Sciatic nerve (tissue), 2 donors: ENCODE measurements at places on chromosomes 13 and 19.

- no peak for DNase-seq
Observed at GRCh38 chr19:3162418-3163229, 15.9 kb upstream of the S1PR4 start.

- no peak for DNase-seq
Observed at GRCh38 chr13:109361562-109362289, 424.7 kb downstream of the IRS2 start.

- DNase-seq = no peak
Observed at GRCh38 chr13:74891610-74892009, 590.4 kb downstream of the TBC1D4 start.

DNA sequence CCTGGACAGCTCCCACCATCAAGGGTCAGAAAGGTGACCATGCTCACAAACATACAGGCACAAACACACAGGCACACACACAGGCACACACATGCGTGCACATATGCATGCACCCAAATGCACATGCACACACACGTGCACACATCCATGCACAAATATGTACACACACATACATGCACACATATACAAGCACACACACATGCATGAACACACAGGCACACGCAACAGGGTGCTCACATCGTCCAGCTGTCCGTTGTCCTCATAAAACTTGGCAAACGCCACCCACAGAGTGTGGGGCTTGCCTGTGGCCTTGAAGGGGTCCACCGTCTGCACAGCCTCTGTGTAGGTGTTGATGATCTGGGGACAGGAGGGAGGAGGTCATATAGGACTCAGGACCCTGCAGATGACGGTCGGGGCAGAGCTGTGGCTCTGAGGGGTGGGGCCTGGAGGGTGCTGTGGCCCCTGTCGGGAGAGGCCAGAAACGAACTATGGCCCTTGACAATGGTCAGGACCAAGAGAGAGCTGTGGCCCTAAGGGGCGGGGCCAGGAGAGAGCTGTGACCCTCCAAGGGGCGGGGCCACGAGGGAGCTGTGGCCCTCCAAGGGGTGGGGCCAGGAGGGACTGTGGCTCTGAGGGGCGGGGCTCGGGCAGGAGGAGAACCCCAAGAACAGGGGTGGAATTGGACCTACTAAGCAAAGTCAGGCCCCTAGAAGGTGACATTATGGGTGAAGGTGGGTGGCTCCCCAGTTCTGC lies 6.2 kb downstream of the XAB2 start:
- no peak for DNase-seq

DNA sequence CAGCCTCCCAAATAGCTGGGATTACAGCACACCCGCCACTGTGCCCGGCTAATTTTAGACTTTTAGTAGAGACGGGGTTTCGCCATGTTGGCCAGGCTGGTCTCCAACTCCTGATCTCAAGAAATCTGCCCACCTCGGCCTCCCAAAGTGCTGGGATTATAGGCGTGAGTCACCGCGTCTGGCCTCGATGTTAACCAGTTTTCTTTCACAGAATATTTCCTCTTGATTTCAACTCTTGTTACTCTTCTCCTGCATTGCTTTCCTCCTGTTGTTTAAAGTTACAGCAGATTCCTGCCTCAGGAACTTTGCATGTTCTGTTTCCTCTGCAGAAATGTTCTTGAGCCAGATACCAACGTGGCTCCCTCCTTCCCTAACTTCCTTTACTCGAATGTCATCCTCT lies 3.7 kb upstream of the PEX11G start:
- no peak for DNase-seq

DNA sequence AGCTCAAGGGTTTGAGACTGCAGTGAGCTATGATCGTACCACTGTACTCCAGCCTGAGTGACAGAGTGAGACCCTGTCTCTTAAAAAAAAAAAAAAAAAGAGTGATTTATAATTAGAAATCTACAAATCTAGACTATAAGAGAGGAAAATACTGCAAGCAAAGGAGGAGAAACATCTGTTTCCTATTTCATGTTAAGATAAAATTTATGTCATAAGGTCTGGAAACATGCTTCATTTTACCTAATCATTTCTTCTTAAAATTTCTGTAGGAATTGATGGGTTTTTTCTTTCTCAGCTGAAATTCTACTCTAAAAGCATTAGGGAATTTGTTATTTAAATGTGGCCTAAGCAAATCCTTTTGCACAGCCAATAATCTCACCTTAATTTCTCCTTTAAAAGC lies 53.2 kb downstream of the C13orf42 start:
- DNase-seq = no peak

DNA sequence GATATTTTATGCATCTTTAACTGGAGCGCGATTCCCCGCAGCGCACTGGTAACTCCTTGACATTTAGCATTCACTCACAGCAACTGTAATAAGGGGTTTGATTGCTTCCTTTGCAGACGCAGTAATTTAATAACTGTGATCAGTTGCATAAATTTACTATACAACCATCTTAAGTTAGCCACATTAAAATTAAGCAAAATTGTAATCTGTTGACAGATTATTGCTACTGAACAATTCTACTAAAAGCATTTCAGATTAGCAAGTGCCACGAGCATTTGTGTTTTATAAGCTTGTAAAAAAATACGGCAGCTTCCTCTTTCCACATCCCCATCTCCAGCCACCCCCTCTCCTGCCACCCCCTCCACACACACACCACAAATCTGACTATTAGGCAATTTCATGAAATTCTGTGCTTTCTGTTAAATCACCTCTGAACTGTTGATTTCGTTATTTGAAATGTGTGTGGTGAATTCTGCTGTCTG lies 44.4 kb downstream of the TSHZ3 start:
- no peak for DNase-seq

DNA sequence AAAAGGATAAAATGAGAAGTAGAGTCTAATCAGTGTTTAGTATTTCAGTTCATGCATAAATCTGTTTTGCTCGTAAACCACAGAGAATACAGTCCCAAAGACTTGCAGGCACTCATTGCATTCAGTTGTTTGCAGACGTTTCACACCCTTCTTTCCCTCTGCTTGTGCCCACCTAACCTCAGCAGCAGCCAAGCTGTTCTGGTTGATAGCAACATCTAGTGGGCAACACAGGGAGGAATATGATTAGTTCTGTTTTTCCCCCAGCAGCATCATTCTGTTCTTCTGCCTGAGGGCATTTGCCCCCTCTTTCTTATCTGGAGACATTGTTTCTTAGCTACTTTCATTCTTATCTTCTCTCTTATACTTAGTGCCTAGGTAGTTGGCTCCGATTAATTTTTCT lies 135.6 kb downstream of the PAN3 start:
- no peak for DNase-seq

GRCh38 chr13:107999751-108000150 lies 215.6 kb downstream of the LIG4 start:
- no peak for DNase-seq

- DNase-seq = no peak
Observed at GRCh38 chr13:27482983-27483382, 32.6 kb upstream of the MTIF3 start.

GRCh38 chr19:48340995-48341394 lies 15.6 kb downstream of the EMP3 start:
- no peak for DNase-seq

DNA sequence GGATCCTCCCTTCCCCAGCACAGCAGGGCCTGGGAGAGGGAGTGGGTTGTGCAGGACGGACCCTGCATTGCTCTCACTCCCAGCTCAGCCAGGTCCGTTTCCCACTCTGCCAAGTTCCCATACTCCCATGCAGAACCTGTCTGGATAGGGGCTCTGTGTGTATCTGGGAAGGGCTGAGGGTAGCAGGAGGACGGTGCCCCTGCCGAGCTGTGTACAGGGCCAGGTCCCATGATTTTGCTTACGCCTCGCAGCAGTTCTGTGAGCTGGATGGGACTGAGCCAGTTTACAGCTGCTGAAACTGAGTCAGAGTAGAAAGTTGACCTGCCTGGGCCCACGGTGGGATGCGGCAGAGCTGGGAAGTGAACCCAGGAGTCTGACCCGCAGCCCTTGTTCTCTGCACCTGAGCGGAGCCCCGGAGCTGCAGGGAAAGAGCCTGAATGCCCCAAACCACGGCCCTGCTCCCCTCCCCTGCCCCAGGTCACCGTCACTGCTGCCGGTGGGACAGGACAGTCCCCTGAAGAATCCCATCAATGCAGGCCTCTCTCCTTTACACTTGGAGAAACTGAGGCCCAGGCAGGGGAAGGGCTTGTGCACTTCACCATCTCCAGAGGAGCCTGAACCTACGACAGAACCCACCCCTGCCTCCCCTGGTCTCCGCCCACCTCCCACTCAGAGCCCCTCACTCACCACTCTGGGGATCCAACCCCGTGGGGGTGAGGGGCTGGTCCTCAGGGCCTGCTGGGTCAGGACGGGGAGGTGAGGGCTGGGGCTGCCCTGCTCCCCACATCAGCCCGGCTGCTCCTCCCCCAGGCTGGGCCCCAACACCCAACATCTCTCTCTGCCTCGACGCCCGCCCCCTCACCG lies 3.5 kb downstream of the LILRB5 start:
- no peak for DNase-seq

GRCh38 chr19:871446-872265 lies 12.2 kb downstream of the CFD start:
- no peak for DNase-seq

DNA sequence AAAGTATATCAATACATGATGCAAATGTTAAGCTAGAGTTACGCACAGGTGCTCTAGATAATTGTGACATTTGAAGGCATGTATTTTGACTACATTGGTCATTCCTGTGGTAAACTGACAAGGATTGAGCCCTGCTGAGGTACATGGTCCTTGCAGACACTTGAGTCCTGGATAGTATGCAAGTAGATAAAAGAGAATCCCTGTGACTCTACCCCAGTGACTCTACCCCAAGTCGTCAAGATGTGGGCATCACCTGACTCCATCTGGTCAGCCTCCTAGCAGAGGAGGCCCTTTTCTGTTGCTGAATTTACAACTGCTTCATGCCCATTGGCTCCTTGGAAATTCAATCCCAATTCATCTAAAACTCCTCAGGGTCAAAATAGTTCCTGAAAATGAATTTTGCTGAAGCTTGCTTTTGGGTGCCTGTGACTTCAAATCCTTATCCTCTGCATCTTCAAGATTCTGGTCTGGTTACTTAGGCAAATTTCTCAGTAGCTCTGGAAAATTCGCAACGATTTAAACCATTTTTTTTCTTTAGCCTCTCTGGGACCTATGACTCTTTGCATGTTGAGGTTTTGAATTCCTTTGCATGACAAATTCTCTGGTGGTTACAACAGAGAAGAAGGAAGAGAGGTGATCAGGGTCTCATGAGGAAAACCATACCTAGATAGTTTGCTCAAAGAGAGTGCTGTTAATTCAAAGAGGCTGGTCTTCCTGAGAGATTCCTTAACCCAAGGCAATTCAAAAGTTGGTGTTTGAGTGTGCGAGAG lies 422.1 kb downstream of the FGF9 start:
- no peak for DNase-seq

DNA sequence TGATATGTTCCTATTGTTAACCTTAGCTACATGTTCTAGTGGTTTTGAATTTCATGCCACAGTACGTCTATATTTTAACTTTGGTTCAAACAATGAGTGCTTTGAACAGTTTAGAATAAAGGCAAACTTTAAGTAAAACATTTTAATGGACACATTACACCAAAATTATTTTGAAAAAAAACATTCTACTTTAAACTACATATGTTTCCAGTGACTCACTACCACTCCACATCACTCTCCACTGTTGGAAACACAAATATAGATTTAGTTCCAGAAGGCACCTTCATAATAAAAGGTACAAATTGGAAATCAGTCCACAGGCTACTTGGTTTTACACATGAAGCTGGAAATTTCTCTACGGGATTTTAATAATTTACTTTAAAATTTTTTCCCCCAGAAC lies 373.5 kb downstream of the MYO16 start:
- DNase-seq = no peak

DNA sequence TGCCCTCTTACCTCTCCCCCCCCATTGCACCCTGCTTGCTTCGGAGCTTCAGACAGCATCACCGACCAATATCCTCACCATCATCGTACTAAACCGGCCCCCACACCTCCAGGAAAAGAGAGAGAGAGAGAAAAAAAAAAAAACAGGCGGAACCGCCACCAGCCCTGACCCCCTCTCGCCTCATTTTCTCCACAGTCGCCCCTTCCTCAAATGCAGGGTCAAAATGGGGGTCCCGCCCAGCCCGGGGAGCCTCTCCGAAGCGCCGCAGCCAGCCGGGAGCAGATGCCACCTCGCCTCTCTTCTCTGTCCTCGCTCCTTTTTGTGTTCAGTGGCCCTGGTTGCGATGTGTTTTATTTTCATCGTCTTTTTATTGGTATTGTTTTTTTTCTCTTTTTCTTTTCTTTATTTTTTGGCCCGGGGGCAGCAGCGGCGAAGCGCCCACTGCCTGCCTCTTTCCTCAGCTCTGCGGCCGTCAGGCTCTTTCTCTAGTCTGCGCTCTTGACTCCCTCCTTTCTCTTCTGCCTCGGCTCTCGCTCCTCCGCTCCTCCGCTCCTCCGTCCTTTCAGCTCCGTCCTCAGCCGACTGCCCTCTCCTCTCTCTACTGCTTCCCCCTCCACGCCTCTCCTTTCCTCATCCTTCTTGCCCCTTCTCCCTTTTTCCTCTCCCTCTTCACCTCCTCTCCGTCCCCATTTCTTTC lies 41.4 kb downstream of the DEDD2 start:
- DNase-seq = no peak

DNA sequence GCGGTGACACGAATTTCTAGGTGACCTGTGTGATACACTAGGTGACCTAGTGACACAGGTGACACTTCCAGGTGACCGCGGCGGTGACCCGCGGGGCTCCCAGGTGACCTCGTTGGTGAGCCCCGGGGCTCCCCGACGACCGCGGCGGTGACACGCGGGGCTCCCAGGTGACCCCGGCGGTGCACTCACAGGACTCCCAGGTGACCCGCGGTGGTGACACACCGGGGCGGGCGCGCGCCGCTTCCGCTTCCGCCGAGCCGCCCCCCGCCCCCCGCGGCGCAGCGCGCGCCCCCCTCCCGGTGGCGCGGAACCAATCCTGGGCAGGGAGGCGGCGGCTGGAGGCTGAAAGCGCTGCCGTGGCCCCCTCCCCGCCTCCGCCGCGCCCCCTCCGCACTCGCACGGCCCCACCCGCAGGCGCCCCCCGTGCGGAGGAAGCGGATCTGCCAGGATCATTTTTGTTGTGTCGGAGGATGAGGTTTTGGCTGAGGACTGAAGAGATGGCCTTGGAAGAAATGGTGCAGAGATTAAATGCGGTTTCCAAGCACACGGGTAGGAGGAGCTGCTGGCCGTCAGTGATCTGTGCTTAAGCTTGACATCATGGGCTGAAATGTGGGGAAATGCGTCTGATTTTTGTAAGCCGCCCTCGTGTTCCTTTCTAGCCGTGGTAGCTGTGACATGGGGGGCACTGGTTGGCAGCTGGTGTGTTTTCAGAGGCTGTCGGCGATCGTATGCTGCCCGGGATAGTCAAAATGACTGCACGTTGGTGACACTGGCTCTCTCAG lies at the start of gene MCF2L:
Gene MCF2L, plus strand, starts transcription at position 305 of the 782 bp plus-strand sequence. Its CDS starts 166 bp downstream, at position 471.
- DNase-seq = peak; percentile 43

GRCh38 chr19:40305403-40305802 lies 20.3 kb upstream of the AKT2 start:
- peak; percentile 89 for DNase-seq

DNA sequence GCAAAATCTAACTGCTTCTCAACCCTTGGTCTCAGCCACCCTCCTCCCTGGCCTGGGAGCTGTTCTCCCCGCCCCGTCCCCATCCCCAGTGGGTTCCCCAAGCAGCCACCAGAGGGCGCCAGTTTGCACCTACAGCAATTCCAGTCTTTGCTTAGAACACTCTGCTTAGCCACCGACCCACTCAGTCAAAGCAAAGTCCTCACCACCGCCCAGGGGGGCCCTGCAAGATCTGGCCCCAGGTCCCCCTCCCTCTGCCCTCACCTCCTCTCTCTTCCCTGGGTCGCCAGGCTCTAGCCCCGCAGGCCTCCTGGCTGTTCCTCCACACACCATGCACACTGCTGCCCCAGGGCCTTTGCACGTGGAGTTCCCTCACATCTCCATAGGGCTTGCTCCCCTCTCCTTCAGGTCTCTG lies 12.4 kb downstream of the TMEM143 start:
- DNase-seq = peak; percentile 78

GRCh38 chr13:30856005-30856790 lies 49.9 kb upstream of the MEDAG start:
- DNase-seq = no peak
